ENCODE measurements at places on chromosomes 4 and X. TPM values are rescaled to one million over a fixed set of nuclear protein-coding genes. Genes with fewer than 3 reads are reported as not detected.

DNA sequence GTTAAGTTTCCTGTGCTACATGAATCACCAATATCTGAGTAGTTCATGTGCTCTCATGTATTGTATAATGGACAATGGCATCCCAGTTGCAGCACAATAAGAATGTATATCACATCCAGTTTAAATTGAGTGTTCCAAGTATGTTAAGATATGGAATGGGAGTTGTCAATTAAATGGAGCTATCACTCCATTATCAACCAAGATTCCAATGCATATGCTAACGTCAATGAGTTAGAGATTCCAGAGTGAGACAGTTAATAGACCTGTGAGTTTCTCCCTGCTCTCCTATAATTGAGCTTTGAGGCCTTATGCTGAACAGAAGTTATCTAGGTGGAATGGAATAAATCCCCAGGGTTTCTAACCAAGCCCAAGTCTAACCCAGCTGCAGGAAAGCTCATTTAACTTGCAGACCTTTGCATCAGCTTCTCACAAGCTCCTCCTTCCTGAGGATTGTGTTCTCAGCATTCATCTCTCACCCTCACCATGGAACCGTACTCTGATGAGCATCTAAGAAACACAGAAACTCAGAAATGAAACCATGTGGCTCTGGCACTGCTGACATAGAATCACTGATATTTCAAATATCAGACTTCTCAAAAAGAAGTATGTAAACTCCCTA, 84.8 kb downstream of the TIGD2 start:
- DNase-seq, result no peak

DNA sequence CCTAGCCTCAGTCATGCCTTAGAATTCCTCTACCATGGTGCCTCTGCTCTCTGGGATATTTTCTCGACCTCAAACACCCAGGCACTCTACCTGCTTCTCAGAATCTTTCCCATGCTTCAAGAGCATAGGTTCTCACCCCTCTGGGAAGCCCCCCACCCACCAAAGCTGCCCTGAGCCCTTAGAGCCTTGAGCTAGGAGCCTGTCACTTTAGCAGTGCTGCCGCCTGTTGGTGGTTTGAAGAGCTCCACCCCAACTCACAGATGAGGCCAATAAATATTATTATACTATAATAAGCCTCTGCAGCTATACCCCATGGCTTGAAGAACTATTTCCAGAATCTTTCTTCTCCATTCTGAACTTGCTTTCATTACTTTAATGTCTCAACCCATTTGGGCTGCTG, 109.7 kb downstream of the RTL5 start:
- DNase-seq, result peak; percentile 32

PDCL2 gene
- total RNA-seq, result not detected

TCEAL2 gene
- 10.1 TPM for total RNA-seq

PROM1 gene
- not detected for total RNA-seq

Data from posterior vena cava (tissue), 2 donors.